ENCODE measurements at places on chromosomes 1 and 21.

DNA sequence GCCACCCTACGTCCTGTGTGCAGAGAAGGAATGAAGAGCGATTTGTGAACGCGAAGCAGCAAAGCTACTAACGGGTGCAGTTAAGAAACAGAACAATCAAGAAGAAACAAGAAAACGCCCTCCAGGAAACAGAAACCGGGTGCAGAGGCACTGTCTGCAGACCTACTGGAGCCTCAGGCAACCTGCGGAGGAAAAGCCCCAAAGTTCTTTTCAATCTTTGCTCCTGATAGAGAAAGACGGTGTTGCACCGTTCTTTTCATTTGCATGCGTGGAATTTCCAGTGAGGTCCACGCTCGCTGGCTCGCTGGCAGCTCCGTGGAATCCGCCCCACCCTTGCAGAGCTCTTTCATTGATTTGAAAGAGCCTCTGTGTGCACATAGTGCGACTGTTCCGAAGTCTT lies 37.0 kb upstream of the PDE9A start:
- no peak for DNase-seq

- DNase-seq, result no peak
Measured at GRCh38 chr1:17192394-17193221, 12.3 kb upstream of the PADI1 start.

DNA sequence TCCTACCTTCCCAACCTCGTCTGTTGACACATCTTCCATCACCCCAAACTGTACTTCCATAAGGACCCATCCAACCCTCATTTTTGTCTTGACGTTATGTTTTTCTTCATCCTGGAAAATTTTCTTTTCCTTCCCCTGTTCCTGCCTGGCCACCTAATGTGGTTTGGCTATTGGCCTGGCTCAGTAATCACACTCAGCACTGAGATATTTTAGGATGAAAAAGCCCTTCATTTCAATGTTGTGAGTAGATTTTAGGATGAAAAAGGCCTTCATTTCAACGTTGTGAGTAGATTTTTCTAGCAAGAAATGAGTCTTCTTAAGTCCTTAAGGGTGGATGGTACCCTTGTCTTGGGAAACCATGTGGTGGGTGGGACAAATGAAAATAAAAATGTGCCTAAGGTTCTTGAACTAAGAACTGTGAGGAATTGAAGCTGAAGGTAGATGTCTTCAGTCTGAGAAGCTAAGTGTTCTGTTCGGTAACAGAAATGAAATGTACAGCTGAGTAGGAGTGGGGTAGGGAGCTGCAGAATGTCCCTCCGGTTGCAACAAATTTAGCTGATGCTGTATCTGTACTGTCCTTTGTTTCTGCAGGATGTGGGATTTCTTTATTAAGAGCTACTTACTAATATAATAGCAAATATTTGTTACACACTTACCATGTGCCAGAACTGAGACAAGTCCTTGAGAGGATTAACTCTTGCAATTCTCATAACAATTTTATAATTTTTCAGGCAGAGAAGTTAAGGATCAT lies 36.1 kb downstream of the DNTTIP2 start:
- no peak for DNase-seq

DNA sequence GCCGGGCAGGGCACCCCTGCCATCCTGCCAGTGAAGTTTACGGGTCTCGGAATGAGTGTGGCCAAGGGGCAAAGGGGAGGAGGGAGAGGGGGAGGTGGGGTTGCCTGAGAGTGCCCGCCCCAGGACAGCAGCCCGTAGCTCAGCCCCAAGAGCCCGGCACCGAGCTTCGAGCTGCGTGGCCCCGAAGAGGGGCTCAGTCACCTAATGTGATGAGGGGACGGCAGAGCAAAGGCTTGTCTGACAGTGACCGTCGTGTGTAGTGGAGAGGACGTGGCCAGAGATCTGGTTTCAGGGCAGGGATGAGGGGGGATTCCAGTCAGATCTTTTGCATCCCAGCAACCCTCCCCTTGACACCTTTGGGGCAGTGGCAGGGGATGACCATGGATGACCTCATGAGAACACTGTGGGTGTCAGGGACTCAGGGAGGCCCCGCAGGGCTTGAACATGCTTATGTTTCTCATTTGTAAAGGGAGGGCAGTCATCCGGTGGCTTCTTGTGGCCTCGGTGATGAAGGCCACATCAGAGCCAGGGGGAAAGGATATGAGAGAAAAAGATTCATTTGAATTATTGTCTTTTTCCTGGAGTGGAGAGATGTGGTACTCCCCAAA lies 1.1 kb upstream of the TRPM2 start:
- no peak for DNase-seq

DNA sequence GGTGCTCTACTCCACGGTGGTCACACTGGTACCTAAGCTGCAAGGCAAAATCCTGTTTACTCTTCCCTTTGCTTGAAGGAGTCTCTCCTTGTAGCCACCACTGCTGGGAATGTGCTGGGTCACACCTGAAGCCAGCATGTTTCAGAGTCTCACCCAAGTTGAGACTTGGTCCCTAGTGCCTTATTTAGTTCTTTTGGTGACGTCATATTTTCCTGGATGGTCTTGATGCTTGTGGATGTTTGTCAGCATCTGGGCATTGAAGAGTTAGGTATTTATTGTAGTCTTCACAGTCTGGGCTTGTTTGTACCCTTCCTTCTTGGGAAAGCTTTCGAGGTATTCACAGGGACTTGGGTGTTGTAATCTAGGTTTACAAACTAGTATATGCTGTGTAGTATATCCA lies 5.6 kb upstream of the MTARC2 start:
- no peak for DNase-seq

DNA sequence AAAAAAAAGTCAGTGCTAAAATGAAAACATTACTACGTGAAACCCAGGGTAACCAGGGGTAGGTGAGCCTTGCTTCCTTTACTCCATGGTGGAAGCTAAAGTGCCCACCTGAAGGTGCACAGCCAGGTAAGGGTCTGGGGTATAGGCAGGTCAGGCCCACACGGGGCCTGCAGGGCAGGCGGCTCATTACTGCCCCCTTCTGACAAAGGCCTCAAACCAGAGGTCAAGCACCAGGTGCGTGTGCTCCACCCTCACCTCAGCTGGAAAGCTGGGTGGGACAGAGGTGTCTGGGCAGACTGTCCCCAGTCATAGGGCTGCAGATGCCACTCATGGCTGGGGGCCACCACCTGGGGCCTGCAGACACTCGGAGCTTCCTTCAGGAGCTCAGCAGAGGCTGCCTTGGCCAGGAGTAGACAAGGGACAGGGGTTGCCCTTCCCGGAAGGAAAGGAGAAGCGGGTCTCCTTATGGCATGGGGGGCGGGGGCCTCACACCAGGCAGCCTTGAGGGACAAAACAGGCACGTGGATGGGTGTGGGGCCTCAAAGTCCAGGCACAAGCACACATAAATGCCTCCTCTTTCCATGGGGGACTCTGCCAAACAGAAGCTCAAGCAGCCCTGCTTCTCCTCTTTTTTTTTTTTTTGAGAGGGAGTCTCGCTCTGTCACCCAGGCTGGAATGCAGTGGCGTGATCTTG lies 36.2 kb downstream of the ACOT7 start:
- no peak for DNase-seq

DNA sequence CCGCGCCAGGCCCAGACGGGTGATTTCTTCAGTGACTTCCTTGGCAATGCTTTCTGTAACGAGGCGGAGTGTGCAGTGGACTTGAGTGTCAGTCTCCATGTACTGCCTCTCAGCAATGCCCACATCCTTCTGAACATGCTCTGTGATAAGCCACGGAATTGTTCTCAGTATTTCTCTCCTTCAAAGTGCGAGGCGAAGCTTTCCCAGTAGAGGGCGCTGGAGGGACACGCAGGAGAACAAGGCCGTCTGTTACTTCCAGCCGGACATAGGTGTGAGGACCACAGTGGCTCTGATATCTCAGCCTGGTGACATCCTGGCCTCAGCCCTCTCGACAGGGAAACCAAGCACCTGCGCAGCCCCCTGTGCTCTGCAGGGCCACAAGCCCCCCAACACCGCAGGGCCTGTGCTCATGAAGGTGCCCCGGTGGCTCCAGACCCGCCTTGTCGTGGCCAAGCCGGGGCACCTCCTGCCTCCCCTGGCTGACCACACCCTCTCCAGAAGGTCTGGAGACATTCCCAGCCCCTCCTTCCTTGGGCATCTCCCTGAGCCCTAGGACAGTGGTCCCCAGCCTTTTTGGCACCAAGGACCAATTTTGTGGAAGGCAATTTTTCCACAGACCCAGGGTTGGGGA lies 46.1 kb upstream of the BACE2 start:
- DNase-seq, result no peak

DNA sequence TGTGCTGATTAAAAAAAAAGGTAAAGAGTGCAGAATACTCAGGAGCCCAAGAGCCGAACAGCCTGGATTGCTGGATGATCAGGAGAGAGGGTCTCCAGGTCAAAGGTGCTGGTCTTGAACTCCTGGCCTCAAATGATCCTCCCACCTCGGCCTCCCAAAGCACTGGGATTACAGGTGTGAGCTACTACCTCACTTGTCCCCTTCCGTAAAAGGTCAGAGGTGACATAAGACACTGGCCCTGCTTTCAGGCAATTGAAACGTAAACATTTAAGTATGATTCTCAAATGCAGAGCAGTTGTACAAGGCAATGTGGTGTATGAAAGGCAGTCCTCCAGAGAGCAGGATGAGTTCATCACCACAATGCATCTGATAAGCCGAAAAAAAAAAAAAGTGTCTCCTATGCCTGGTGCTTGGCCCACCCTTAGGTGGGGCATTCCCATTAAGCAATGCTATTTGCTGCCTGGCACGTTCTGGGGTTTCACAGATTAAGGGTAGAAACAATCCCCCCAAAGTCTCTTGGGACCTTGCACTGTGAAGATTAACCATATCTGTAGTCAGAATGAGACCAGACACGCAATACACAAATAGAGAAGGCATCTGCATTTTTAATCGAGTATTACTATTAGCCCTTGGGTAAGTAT lies 47.7 kb downstream of the PARP1 start:
- DNase-seq, result no peak

- no peak for DNase-seq
Measured at GRCh38 chr1:64934115-64934877, 32.1 kb downstream of the JAK1 start.

DNA sequence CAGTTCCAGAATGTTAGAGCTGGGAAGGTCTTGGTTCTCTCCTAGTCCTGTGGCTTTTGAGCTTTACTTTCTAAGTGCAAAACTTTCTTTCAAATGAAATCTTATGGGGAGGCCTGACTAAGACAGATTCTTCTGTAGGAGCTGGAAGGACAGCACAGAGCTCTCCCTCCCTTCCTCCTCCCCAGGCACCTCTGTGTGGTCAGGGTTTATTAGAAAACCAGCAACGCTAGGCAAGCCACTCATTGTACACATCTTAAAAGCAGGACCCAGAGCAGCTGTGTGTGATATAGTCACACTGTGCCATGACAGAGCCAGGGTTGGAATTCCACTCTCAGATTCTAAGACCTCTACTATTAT lies 241.1 kb upstream of the RAB4A start:
- DNase-seq, result no peak

- DNase-seq, result no peak
Measured at GRCh38 chr1:160821627-160822026, 25.7 kb downstream of the LY9 start.

DNA sequence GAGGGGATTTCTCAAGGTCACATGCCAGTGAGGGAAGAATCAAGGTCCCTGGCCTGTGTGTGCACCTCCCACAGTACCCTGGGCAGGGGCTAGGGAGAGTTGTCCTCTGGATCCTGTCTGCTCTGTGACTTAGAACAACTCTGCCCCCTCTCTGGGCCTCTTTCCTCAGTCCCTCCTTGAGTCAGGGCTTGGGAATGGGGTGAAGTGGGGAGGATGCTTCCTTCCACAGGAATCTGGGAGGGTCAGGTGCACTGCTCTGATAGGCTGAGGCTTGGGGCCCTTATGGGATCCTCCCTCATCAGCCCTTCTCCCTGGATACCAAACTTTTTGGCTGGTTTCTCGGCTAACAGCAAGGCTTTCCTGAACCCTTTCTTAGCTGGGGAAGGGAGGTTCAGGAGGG lies 2.5 kb downstream of the TRNP1 start:
- DNase-seq, result no peak

GRCh38 chr1:20087668-20088067 lies 17.7 kb downstream of the PLA2G5 start:
- no peak for DNase-seq
